Stimulated activated CD4-positive, alpha-beta T cell treated with anti-CD3 and anti-CD28 coated beads, Interleukin-15, amount 100 ng/mL, for 1 hour (primary cell): ENCODE measurements at places on chromosomes 12 and 14.

GRCh38 chr12:1540690-1541089 lies 53.7 kb downstream of the FBXL14 start:
- DNase-seq, result no peak

DNA sequence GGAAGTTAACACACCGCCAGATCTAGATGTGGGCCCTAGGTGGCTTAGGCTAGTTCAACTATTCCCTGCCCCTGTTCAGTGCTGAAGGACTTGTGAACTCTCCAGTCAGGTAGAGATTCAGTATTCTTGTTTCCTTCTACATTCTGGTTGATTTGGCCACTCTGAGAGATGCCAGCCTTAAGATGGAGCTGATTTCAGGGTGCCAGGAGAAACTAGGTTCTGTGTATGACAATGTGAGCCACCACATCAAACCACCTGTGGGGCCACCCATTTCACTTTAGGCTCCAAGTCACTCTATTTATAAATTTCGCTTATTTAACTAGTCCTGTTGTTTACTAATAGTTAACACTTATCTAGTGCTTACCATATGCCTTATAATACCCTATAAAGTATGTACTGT lies 26.0 kb downstream of the FRMD6 start:
- no peak for DNase-seq

- DNase-seq, result no peak
These were observed 29.7 kb downstream of the NOS1 start for GRCh38 chr12:117331691-117332090.

DNA sequence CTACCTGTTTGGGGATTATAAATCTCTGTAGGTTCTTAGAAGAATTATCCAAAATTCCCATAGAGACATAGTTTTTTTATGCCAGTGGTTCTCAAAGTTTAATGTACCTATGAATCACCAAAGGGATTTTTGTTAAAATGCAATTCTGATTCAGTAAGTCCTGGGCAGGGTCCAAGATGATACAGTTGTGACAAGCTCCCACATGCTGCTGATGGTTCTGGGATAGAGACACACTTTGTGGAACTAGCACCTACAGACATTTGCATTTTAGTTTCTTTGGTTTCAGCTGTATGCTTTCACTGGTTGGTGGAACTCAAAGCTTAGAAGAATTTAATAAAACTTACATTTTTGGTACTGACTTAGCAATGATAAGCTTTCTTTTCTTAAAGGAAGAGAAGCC lies 80.4 kb downstream of the PTCSC3 start:
- DNase-seq, result no peak

GRCh38 chr14:103492156-103492925 lies 30.3 kb downstream of the CKB start:
- no peak for DNase-seq

DNA sequence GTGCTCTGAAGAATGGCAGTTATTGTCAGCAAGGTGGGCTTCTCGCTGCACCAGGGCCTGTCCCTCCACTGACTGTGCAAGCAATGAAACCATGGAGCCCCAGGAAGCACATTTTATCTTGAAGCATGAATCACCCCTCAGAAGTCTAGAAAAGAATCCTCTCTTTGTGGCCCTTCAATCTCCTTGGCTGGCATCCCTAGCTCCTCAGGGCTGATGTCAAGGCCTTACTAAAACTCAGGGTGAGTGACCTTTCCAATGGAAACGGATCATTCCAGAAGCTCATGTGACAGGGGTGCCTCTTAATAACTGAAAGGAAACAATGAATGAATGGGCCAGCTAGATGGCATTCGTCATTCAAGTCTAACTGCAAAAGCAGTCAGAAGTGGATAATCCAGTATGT lies 22.3 kb upstream of the PLEKHH1 start:
- no peak for DNase-seq

- no peak for DNase-seq
These were observed 39.5 kb downstream of the PROX2 start for GRCh38 chr14:74836251-74836960.

GRCh38 chr14:22685467-22685866 lies 41.3 kb upstream of the OR6J1 start:
- DNase-seq, result no peak

DNA sequence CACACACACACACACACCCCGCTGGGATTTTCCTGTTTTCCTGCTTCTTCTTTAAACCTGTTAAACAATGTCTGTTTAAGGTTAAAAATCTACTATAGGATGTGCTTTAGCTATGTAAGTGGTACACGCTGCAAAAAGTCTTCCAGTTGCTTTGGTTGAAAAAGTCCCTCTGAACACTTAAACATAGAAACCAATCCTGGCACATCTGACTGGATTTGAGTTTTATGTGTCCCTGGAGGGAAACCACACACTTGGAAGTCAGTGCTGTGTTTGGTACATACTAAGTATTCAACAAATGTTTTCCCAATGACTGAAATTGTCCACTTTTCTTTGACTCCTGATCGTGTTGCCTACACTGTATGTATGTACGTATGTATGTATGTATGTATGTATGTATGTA lies 22.0 kb downstream of the CFL2 start:
- DNase-seq, result no peak

- no peak for DNase-seq
These were observed 528.4 kb upstream of the LMO3 start for GRCh38 chr12:17134315-17134714.

DNA sequence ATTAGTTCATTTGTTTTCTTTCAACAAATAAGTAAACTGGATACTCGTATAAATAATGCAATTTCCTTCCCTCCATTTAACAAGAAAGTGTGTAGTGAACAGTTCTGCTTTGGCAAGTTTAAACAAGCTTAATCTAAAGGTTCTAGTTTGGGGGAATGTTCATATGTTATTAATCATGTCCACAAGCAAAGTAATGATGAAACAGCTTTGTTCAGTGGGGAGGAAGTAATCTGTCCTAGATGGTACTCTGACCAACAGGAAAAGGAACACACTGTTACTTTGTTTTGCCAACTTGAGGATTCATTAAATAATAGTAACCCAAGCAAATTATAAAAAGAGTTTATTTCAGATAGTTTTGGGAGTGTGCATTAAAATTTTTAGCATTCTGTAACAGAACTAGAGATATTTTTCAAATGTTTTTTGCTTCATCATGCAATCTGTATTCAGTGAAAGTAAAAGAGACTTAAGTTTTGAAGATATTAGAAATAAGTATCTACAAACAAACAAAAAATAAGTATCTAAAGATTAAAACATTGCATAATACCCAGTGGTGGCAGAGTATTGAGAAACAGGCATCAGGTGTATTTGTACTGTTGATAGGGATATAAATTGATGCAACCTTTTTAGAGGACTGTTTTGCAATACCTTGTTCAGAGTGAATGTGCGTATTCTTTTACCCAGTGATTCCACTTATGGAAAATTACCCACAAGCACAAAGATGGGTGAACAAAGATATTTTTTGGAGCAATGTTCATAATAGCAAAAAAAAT lies 61.1 kb downstream of the RAB35 start:
- no peak for DNase-seq

DNA sequence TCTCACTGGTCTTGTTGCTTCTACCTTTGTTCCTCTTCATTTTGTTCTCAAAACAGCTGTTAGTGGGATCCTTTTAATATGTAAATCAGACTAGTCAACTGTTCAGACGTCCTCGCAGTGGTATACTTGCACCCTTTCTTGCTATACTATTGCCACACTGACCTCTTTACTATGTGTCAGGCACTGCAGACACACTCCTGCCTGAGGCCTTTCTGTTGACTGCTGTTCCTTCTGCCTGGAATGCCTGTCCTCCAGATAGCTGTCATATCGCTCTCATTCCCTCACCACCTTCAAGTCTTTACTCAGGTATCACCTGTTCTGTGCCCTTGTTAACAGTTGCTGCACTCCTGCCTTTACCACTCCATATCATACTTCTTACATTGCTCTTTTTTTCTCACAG lies 90.0 kb upstream of the TMEM263 start:
- no peak for DNase-seq

GRCh38 chr14:45785240-45785639 lies 532.2 kb upstream of the MIS18BP1 start:
- no peak for DNase-seq

DNA sequence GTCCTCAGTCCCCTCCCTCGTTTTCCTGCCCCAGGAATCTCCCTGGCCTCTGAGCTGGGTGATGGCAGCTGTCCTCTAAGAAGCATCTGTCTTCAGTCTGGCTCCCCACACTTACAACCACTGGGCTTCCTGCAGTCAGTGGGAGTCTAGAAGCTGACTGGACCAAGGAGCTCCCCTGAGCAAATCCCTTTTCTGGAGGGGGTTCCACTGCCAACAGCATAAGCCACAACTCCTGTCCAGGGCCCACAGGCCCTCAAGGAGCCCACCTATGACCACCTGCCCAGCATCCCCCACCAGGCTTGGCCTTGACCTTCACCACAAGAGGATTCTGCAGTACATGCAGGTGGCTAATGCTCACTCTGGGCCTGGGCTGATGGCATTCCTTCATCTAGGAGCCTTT lies 4.1 kb downstream of the RDH16 start:
- DNase-seq, result no peak

DNA sequence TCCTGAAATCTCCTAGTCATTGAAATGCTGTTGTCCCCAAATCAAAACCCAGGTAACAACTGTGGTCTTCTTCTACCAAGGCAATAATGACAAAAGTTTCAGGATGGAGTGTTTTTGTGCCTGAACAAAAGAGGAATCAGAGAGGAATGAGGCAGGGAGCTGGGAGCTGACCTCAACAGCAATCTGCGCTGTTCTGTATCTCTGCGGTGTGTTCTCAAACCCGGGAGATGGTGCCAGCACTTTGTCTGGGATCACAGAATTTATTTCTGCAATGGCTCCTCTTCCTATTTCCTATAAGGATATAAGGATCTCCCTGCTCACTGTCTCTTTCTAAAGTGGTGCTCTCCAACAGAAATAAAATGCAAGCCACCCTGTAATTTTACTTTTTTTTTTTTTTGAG lies 449 bp upstream of the GLT8D2 start:
- DNase-seq, result no peak

GRCh38 chr14:94138251-94138650 lies 8.8 kb upstream of the IFI27L2 start:
- no peak for DNase-seq

GRCh38 chr12:28184375-28184774 lies 5.9 kb upstream of the CCDC91 start:
- no peak for DNase-seq

DNA sequence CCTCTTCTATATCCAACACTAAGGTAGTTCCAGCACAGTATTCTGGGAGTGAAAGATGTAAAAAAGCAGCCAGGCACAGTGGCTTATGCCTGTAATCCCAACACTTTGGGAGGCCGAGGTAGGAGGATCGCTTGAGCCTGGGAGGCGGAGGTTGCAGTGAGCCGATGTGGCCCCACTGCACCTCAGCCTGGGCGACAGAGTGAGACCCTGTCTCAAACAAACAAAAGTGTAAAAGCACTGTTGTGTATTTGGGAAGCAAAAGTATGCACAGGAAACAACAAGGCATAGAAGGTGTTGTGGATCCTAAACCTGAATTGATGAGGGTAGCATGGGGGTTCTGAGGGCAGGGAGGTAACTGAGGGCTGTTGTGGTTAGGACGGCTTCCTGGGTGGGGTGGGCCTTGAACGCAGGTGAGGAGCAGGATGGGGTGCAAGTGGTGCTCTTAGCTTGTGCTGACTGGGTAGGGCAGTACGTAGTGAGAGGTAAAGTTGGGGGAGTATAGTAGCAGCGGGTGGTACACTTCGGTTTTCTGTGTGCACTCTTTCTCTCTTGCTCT lies 64.2 kb downstream of the RASSF3 start:
- no peak for DNase-seq

- no peak for DNase-seq
These were observed 19.8 kb downstream of the USP15 start for GRCh38 chr12:62279961-62280360.

DNA sequence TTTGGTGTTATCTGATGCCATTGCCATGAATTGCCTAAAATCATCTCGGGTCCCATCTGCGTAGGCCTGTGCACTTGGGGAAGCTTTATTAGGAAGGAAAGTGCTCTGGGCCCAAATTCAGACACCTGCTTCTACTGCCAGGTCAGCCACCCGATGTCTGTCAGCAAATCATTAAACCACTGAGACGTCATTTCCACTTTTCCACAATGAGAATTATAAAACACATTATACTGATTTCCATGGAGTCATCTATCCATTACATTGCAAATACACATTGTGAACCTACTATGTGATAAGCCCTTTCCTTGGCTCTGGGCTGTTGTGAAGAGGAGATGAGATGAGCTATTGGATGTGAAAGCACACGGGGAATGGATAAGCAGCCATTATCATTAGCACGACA lies 1022.9 kb downstream of the BCL11B start:
- DNase-seq, result no peak

DNA sequence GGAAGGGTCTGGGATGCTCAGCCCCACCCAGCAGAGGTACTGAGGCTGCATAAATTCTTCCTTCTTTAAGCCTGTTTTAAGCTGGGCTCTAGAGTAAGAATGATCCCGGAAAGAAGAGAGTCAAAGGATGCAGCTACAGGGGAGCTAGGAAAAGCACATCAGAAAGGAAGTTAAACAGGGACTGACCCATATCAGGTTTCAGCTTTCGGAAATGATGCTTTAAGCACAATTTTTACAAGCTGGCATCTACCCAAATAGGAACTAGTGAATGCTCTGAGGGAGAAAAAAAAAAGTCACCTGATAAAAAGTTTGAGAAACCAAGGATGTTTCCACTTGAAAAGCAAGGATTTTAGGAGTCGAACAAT lies 22.0 kb downstream of the TSPAN8 start:
- DNase-seq, result no peak

- no peak for DNase-seq
These were observed 515.7 kb upstream of the ATXN7L3B start for GRCh38 chr12:74021937-74022336.

GRCh38 chr12:47370421-47370820 lies 290.7 kb upstream of the AMIGO2 start:
- DNase-seq, result no peak

- DNase-seq, result no peak
These were observed 11.0 kb downstream of the SLCO1A2 start for GRCh38 chr12:21323736-21324135.

DNA sequence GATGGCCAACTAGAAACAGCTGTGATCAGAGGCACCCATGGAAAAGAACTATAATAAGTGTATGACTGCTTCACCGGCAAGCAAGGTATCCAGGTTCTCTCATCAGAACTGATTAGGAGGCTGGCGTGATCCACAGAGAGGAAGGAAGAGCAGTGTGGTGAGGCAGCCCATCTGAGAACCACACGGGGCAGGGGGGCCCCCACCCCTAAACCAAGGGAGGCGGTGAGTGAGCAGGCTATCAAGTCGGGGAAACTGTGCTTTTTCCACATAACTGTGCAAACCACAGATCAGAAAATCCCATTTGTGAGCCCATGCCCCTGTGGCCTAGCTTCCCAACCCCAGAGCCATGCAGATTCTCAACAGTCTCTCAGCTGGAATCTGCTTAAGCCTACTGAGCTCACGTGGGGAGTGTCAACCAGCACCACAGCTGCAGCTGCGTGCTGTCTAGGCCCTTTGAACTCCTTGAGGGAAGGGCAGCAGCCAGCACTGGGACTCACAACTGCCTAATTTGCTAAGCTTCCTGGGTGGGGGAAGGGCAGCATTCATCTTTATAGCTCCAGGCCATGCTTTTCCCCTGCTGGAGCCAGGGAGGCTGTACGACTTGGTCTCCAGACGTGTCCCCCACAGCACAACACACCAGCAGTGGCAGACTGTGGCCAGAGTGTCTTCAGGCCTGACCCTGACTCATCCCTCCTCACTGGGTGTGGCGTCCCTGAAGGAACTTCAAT lies 444.4 kb upstream of the ATP2B1 start:
- DNase-seq, result no peak

GRCh38 chr14:58243790-58244555 lies 670 bp upstream of the PSMA3 start:
- no peak for DNase-seq

- DNase-seq, result no peak
These were observed 98.4 kb downstream of the APAF1 start for GRCh38 chr12:98743362-98743953.
